Activated CD4-positive, CD25-positive, alpha-beta regulatory T cell (primary cell): ENCODE measurements at places on chromosomes 12 and 14.

DNA sequence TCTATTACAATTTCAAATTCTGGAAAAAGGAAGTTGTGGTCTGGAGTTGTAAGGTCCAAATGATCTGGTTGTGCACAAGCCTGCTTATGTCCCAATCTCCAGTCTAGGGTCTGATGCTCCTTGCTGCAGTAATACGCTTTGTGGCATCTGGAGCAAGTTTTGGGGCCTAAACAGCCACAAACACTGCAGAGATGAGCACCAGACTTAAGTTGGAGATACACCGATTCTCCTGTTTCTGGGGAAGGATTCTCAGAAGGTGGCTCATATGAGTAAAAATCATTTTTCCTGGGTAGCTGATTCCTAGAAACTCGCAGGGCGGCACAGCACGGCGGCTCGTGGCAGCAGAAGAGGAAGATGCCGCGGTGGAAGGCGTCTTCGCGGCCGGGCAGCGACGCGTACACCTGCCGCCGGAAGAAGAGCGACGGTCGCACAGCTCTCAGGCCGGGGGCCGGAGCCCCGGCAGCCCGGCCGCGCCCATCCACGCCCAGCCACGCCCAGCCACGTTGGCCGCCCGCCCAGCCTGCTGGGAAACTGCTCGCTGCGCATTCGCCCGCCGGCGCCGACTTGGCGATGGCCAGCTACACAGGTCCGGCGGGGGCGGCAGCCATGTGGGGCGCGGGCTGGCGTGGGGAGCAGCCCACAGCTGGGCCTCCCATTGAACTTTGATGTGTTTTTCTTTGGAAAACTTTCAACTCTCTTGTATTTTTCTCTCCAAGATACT is 129.0 kb downstream of the ASCL4 start:
- DNase-seq, result no peak

GRCh38 chr14:56334458-56334857 is 216.2 kb downstream of the PELI2 start:
- DNase-seq, result no peak

DNA sequence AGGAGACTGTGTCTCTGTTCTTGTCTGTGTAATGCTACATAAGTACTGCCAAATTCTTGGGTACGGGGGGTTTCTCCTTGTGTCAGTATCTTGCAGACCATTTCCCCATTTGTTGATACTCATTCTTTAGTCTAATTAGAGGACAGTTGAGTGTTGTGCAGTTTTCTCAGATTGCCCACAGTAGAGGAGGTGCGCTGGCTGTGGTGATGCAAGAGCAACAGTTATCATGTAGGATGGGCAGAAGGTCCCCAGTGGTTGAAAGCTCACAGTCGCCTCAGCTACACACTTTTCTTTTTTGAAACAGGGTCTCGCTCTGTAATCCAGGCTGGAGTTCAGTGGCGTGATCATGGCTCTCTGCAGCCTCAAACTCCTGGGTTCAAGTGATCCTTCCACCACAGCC is 37.8 kb upstream of the ATP2A2 start:
- no peak for DNase-seq

GRCh38 chr12:113262710-113263109 is 41.4 kb downstream of the TPCN1 start:
- no peak for DNase-seq
